Small intestine (tissue), 16 donors: ENCODE measurements at places on chromosomes 1 and 21.
A peak's percentile ranks its signal among the peaks of the same experiment; 100 is the strongest.

GRCh38 chr1:33327587-33328325, 6.9 kb upstream of the A3GALT2 start:
- H3K27ac ChIP-seq = no peak overlapping the region
- H3K36me3 ChIP-seq = peaks cover 56% of the 10 kb centered on the region
- H3K27me3 ChIP-seq = no peaks in the 10 kb centered on the region
- no peaks in the 10 kb centered on the region for H3K4me1 ChIP-seq
- DNase-seq = peak; percentile 61

- no peaks in the 10 kb centered on the region for H3K36me3 ChIP-seq
- peak; percentile 70 for DNase-seq
- no peak overlapping the region for H3K27ac ChIP-seq
- no peaks in the 10 kb centered on the region for H3K27me3 ChIP-seq
- H3K4me3 ChIP-seq = no peak overlapping the region
- no peaks in the 10 kb centered on the region for H3K4me1 ChIP-seq
Observed at GRCh38 chr1:160376525-160377131, 9.8 kb downstream of the NHLH1 start.

DNA sequence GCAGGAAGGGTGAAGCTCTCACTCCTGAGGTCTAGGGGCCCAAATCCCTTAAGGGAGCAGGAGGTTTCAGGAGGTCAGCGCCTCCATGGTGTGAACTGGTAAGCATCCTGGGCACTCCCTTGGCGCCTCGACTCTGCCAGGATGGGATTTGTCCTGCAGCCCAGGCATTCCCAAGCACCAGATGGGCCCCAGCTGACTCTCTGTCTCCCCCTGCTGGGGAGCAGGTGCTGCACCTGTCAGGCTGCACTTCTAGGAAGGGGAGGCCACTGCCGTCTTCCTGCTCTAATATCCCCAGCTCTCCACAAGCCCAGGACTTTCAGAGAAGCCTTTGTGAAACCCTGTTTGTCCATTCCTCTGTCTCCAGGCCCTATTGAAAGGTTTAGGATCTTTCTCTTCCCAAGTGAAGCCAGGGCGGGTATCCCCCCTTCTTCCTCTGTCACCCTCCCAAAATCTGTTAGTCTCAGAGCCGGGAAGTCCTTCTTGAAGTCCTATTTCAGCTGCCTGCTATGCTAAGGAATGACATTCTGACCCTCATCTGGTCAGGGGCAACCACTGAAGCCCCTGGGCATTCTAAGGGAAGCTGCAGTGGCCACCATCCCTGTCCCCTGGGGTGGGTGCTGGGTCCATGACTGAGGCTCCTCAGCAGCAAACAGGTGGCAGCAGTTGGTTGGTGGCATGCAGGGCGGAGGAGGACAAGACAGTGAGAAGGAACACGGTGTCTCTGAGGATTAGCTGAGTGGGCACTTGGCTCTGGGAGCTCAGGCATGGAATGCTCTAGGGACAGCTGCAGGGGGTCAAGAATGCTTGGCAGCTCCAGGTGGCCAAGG, 3.2 kb downstream of the MYBPH start:
- peak; percentile 62 for DNase-seq
- H3K4me1 ChIP-seq = no peaks in the 10 kb centered on the region
- no peak overlapping the region for H3K4me3 ChIP-seq
- no peaks in the 10 kb centered on the region for H3K27me3 ChIP-seq
- H3K36me3 ChIP-seq = no peaks in the 10 kb centered on the region

GRCh38 chr1:108149796-108150467, 50.2 kb downstream of the SLC25A24 start:
- H3K4me3 ChIP-seq = no peak overlapping the region
- no peak for DNase-seq
- peaks cover 30% of the 10 kb centered on the region for H3K36me3 ChIP-seq
- no peaks in the 10 kb centered on the region for H3K4me1 ChIP-seq
- H3K27ac ChIP-seq = no peak overlapping the region
- no peaks in the 10 kb centered on the region for H3K27me3 ChIP-seq

- DNase-seq = no peak
- no peaks in the 10 kb centered on the region for H3K4me1 ChIP-seq
- no peak overlapping the region for H3K4me3 ChIP-seq
- H3K36me3 ChIP-seq = no peaks in the 10 kb centered on the region
- no peak overlapping the region for H3K27ac ChIP-seq
Observed at GRCh38 chr1:169745015-169745861, 11.4 kb upstream of the SELE start.

GRCh38 chr1:233241759-233242158, 53.8 kb downstream of the PCNX2 start:
- peak; percentile 66 for DNase-seq
- no peak overlapping the region for H3K4me3 ChIP-seq
- no peaks in the 10 kb centered on the region for H3K27me3 ChIP-seq
- peaks cover 2% of the 10 kb centered on the region for H3K4me1 ChIP-seq
- H3K27ac ChIP-seq = no peak overlapping the region
- no peaks in the 10 kb centered on the region for H3K36me3 ChIP-seq

GRCh38 chr1:55839221-55839620, 624.1 kb upstream of the USP24 start:
- no peaks in the 10 kb centered on the region for H3K36me3 ChIP-seq
- no peak overlapping the region for H3K27ac ChIP-seq
- DNase-seq = peak; percentile 42
- no peak overlapping the region for H3K4me3 ChIP-seq
- no peaks in the 10 kb centered on the region for H3K4me1 ChIP-seq
- no peaks in the 10 kb centered on the region for H3K27me3 ChIP-seq

GRCh38 chr21:42657676-42658319, 4.4 kb downstream of the PDE9A start:
- H3K4me3 ChIP-seq = no peak overlapping the region
- no peaks in the 10 kb centered on the region for H3K36me3 ChIP-seq
- H3K27me3 ChIP-seq = no peaks in the 10 kb centered on the region
- no peak for DNase-seq
- H3K27ac ChIP-seq = no peak overlapping the region

DNA sequence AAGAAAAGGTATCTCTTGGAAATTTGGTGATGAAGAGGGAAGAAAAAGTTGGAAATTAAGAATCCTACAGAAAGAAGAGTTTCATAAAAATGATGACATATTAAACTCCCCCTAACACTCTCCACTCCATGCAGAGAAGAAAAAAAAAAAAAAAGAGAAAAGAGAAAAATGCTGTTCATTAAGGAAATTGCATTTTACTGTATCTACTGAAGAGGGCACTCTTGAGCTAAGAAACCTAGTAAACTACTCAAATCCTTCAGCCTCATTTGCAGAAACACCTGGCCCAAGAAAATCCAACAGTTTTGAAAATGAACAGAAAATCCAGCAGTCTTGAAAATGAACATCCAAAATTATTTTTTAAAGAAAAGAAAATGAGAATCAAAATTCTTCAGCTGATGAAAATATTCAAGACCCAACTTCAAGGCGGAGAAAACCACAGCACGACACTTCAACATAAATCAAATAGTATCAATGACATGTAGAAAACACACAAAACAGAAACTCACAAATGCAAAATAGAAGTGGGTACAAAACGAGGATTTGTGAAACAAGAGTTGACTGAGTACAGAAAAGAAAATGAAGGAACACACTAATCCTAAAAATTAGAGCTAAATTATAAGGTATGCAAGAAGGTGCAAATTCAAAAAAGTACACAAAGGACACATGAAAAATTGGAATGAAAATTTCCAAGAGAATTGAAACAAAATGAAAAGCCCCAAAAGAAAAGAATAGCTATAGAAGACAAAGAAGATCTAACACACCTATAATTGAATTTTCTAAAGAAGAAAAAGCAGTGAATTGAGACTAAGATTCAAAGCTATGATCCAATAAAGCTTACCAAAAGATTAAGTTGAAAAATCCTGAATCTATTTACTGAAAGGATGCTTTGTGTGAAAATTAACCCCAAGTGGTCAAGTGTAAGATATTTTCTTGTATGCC, 73.2 kb upstream of the DNAJC6 start:
- no peaks in the 10 kb centered on the region for H3K36me3 ChIP-seq
- no peak overlapping the region for H3K4me3 ChIP-seq
- no peak overlapping the region for H3K27ac ChIP-seq
- DNase-seq = peak; percentile 56

GRCh38 chr1:69794831-69795230, 227.1 kb downstream of the LRRC7 start:
- H3K27ac ChIP-seq = no peak overlapping the region
- H3K4me3 ChIP-seq = no peak overlapping the region
- no peaks in the 10 kb centered on the region for H3K27me3 ChIP-seq
- no peak for DNase-seq
- no peaks in the 10 kb centered on the region for H3K4me1 ChIP-seq

GRCh38 chr1:107782217-107782845, 182.6 kb downstream of the VAV3 start:
- H3K27me3 ChIP-seq = no peaks in the 10 kb centered on the region
- H3K27ac ChIP-seq = no peak overlapping the region
- peak; percentile 63 for DNase-seq
- no peak overlapping the region for H3K4me3 ChIP-seq

DNA sequence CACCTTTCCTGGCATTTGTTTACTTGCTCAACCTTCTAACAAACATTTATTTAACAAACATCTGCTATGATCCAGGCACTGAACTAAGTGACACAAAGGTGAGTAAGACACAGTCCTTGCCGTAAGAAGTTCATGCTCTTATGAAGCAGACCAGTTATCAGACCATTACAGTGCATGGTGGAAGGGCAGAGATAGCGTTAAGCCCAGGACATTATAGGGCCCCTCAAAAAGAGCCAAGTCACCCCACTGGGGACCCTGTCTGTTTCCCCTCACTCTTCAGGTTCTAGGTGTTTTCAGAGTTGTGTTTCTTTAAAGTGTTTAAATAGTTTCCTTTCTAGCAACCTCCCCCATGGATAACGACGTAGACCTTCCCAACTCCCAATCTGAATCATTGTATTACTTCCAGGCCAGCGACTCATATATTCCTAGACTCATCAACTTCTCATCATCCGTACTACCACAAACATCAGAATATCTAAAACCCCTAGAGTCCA, 39.3 kb downstream of the TCP10L start:
- H3K4me3 ChIP-seq = no peak overlapping the region
- no peaks in the 10 kb centered on the region for H3K27me3 ChIP-seq
- no peaks in the 10 kb centered on the region for H3K36me3 ChIP-seq
- H3K27ac ChIP-seq = no peak overlapping the region
- no peak for DNase-seq

GRCh38 chr1:69139007-69139406, 428.7 kb upstream of the LRRC7 start:
- DNase-seq = no peak
- H3K36me3 ChIP-seq = no peaks in the 10 kb centered on the region
- H3K27me3 ChIP-seq = no peaks in the 10 kb centered on the region
- no peak overlapping the region for H3K27ac ChIP-seq

- DNase-seq = no peak
- H3K36me3 ChIP-seq = no peaks in the 10 kb centered on the region
Observed at GRCh38 chr1:7584643-7585042, 186.5 kb upstream of the VAMP3 start.

- no peaks in the 10 kb centered on the region for H3K27me3 ChIP-seq
- H3K27ac ChIP-seq = peak overlapping the region; percentile 79
- DNase-seq = peak; percentile 88
- H3K4me1 ChIP-seq = no peaks in the 10 kb centered on the region
- H3K4me3 ChIP-seq = no peak overlapping the region
Observed at GRCh38 chr1:176058686-176059085, 148.4 kb downstream of the COP1 start.

DNA sequence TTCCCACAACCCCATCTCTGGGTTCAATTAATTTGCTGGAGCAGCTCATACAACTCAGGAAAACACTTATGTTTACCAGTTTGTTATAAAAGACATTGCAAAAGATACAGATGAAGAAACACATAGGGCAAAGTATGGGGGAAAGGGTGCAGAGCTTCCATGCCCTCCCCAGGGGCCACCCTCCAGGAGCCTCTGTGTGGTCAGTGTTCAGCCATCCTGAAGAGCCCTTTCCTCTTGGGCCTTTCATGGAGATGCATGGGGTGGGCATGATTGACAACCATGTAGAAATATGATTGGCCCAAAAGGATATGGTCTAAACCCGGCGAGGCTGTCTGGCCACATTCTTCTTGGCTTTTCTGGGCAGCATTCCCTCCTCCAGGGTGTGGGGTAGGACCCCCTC, 56.8 kb upstream of the PDE9A start:
- no peaks in the 10 kb centered on the region for H3K36me3 ChIP-seq
- H3K4me1 ChIP-seq = peaks cover 5% of the 10 kb centered on the region
- no peak overlapping the region for H3K27ac ChIP-seq

DNA sequence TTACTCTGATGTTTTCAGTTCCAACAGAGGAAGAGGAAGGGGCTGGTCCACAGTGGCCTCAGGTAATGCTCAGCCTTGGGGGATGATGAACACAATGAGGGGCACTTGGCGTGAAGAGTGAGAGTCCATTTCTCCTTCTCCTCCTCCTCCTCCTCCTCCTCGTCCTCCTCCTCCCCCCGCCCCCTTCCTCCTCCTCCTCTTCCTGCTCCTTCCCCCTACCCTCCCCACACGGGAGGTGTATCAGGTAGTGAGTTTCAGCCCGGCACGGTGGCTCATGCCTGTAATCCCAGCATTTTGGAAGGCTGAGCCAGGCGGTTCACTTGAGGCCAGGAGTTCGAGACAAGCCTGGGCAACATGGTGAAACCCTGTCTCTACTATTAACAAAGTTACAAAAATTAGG, 17.3 kb upstream of the GPR157 start:
- H3K4me1 ChIP-seq = no peaks in the 10 kb centered on the region
- no peak overlapping the region for H3K4me3 ChIP-seq
- H3K36me3 ChIP-seq = no peaks in the 10 kb centered on the region
- DNase-seq = no peak
- no peak overlapping the region for H3K27ac ChIP-seq

DNA sequence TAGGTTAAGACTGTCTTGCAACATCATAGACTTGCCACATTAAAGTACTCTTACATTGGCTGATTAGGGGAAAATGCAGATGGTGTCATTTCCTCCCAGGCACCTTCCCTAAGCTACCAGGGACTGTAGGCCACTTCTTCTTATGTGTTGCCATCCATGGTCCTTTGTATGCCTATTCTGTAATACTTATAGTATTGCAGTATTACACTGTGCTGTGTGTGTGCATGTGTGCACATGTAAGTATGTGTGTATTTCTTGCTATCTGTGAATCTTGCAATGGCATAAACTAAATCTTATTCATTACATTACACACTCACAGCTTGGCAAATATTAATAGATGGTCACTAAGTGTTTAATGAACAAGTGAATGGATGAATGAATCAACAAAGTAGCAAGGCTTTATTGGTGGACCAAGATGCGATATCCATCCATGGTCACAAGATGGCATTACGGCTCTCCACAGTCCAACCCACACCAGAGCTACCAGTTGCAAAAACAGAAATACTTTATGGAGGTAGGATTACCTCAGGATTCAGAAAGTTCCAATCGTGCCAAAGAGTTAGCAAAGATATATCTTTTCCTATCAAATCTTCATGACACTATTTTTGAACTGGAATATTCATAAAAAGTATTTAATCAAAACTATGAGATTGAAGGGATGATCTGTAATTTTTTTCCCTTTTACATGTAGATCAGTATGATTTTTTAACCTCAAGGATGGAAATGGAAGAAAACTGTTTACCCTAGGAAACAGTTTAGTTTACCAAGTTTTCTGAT, 160.2 kb downstream of the DENND1B start:
- H3K36me3 ChIP-seq = no peaks in the 10 kb centered on the region
- DNase-seq = peak; percentile 48
- H3K4me3 ChIP-seq = no peak overlapping the region
- H3K27me3 ChIP-seq = no peaks in the 10 kb centered on the region
- no peak overlapping the region for H3K27ac ChIP-seq
